NCI-H1694 treated with DMSO at 0.1 percent for 48 hours (cell line): ENCODE measurements at places on chromosomes 4 and X.

- DNase-seq = no peak
These were observed 9.4 kb upstream of the RHOH start for GRCh38 chr4:40187386-40187906.

- no peak for DNase-seq
These were observed 72.4 kb upstream of the KLHL13 start for GRCh38 chrX:118189000-118189399.

DNA sequence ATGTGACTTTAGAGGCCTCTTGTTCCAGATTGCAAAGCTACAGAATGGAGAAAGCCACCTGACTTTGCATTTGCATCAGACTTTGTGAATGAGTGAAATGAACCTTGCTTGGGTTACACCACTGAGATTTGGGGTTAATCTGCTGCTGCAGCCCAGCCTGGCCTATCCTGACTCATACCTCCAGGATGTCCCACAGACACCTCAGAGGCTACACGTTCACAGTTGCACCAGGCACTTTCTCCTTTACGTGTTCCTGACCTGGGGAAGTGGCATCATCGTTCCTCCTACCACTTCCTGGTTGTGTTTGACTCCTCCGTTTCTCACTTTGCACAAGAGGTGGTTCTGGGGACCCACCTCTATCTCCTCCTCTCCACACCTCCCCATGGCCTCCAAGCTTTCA lies 9.2 kb upstream of the SORCS2 start:
- no peak for DNase-seq

DNA sequence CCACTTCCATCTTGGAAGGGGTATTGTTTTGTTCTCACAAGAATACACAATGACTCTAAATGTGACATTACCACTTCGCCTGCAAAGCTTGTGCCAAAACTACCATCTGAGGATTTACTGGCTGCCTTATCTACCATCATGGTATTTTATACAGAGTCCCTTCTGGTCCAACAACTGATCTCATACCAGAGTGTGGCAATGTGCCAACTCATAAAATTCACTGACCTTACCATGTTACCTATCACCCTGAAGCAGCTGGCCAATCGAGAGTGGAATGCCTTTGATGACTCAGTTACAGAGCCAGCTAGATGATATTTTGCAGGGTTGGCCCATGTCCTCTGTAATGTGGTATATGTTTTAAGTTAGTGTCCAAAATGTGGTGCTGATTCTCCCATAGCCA lies 3.8 kb upstream of the SERPINA7 start:
- DNase-seq = no peak

GRCh38 chrX:13837290-13837745 lies 20.4 kb upstream of the GPM6B start:
- no peak for DNase-seq

- DNase-seq = no peak
These were observed 50.0 kb downstream of the GALNT7 start for GRCh38 chr4:173218411-173219125.

DNA sequence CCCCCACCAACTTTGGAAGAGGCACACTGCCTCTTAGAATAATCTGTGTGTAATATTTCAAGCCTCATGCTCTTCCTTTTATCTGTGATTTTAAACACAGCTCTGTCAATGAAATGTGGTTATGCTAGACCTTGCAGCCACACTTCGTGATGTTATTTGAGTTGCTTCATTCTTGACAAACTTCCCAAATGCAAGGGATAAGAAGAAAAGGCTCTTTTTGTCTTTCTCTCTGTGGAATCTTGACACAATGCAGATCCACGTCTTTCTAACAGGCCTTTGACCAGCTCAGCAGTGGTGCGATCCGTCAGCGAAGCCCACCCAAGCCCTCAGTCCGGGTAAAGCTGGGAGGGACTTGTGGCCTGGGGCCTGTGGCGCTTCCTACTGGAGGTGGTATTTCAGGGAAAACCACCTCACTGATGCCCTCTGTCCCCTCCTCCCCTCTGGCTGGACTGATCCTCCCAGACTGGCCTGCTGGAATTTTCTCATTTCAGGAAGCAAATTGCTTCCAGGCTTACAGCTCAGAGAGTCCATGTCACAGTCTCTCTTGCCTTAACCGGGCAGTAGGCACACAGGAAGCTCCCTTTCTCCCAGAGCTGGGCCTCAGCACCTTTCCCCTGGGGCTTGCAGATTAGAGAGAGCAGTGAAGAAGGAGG lies 19.5 kb upstream of the CCKAR start:
- DNase-seq = no peak

DNA sequence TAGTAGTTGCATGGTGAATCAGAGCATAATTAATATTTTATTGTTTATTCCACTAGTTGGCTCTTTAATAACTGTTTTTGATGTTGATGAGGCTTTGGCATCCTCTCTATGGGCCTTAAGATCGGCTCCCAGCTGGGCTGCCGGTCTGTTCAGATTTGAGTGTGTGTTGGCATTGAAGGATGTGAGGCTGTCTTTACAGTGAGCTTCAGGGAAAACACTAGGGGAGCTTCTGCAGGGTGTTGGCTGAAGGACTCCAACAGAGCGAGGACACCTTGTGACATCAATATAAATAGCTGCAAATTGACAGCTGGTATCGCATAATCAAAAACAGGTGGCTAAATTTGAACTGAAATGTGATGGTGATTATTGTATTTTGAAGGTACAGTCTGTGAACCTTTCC lies 322.0 kb downstream of the FSTL5 start:
- DNase-seq = no peak

DNA sequence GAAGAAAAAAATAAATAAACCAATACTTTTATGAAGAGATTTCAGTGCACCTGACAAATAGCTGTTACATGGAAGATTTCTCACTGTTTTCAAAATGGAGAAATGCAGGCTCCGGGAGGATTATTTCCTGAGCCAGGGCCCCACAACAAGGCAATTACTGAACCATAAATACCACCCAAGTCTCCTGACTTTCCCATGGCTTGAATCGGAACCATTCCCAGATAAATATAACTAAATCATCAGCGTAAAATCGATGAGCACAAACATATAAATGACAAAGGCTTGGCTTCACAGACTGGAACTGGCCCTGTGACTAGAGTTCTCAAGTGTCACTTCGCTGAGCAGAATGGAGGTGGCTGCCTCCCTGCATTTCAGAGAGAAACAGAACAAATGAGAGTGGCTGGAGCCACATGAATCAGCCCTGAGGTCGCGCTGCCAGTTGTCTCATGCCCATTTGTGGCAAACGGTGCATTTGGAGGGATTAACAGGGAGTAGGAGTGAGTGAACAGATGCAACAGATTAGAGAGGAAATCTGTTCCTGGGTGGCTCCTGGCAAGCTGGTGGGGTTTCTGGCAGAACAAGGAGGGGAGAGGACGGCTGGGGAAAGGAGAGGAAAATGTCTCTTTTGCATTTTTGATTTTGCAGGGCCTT lies 57.3 kb upstream of the STIM2 start:
- DNase-seq = peak; percentile 85

- no peak for DNase-seq
These were observed 43.5 kb upstream of the TMEM164 start for GRCh38 chrX:109959356-109959871.

- no peak for DNase-seq
These were observed 499.0 kb downstream of the PDGFC start for GRCh38 chr4:156472624-156473023.

DNA sequence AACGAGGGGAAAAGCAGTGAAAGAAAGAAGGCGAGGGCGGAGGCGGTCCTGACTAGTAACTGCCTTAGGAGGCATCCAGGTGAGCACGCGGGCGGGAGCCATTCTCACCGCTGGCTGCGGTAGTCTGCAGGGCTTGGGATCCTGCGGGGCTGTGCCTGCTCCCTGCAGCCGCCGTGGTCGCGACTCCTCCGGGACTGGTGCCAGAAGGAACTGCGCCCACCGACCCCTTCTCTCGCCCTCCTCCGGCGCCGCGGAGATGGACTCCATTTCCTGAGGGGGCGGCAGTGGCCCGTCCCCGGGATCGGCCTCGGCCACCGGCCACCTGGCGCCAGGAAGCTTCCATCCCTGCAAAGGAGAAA lies 543 bp downstream of the NFXL1 start:
- no peak for DNase-seq

GRCh38 chr4:123913598-123913997 lies 517.0 kb downstream of the SPRY1 start:
- no peak for DNase-seq

DNA sequence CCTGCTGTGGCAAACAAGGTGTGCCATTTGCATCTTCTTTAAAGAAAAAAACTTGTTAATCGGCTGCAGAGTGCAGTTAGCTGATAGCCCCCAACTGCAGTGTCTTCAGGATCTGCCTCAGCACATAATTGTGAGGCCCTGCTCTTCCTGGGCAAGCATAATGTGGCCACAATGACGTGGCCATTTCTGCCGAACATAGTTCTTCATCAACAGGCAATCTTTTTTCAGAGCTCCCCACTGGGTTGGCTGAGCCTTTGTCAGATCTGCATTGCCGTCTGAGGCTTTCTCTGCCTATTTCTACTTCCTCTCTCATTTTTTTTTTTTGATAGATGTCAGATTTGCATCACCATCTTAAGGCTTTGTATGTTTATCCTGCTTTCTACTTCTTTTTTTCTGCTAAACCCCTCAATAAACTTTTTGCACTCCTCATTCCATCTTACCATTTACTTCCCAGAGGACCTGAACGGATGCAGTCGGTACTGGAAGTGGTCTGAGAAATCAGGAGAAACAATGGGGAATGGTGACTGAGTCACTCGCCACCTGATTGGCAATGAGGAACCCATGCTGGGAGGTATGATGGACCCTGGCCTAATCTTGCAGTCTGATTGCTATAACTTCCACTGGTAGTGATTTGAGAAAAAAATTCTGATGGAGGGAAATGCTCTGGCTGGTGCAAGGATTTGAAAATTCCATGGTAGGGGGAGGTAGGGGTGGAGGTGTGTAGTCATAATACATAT lies 21.2 kb upstream of the TAB3 start:
- DNase-seq = no peak

DNA sequence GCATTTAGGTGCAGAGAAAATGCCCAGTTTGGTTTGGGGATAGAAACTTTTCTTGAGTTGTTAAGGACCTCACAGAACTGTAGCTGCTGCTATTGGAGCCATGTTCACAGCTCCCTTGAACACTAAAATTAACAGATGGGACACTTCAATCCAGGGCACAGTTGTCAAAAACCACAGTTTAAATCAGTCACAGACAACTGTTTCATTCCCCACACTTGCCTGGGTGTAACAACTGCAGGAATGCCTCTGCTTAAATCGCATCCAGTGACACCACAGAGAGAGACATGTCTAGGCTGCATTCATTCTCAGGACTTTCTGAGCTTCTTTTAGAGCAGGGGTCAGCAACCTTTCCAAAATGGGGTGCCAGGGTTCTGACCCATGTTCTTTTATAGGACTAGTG lies 12.7 kb upstream of the CAPN6 start:
- DNase-seq = no peak

GRCh38 chr4:126869967-126870366 lies 762.8 kb upstream of the INTU start:
- DNase-seq = no peak

GRCh38 chrX:136067966-136068365 lies 79.4 kb upstream of the FHL1 start:
- no peak for DNase-seq

- no peak for DNase-seq
These were observed 14.4 kb downstream of the SHROOM4 start for GRCh38 chrX:50799531-50799961.

DNA sequence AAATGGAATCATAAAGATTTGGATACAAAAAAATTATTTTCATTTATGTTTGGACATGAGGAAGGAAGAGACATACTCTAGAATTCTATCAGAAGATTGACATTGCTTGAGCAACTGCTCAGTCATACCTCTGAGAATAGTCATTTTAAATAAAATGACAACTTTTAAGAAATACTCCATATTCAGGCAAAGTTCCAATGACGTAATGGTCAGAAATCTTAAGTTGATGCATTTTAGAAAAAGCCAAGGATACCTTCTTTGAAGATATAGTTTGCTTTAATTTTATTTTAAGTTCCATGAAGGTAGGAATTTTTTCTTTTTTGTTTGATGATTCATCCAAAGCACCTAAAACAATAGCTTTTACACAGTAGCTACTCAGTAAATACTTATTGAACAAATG lies 110.3 kb upstream of the ATOH1 start:
- no peak for DNase-seq

DNA sequence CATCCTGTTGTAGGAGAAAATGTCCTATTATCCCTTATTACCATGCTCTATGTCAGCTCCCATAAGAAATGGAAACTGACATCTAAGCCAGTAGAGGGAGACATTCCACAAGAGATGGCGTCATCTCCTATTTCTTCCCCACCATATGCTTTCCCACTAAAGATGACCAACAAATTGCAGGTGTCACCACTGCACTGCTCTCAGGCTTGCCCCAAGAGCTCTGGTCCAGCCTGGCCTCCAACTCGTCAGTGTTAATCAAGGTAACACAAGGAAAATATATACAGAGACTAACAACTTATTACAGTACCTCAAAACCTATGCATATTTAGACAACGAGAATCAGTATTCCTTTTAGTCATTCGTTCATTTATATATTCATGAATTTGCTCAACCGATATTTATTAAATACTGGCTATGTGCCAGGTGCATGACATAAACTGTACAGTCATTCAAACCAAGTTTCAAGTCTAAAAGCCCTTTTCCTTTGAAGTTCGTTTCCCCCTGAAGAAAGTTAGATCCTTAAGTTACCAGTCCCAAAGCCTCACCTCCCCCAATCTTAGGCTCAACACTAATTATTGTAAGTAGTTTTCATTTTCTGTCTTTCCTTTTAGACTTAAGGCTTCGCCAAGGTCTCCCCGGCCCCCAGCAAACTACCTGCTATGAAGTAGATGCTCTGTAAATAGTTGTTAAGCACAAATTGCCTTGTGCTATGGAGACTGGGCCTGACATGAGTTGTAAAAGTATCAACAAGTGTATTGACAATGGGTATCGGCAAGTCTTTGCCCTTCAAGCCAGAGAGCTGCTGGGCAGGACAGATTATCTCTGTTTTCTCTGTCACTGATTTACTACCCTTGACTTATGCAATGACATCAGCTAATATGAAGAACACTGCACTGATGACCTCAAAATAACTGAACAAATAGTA lies 3.1 kb upstream of the FGB start:
- no peak for DNase-seq

- no peak for DNase-seq
These were observed 1.8 kb downstream of the PGAM4 start for GRCh38 chrX:77967631-77968030.

- no peak for DNase-seq
These were observed 116.1 kb upstream of the ARHGAP24 start for GRCh38 chr4:85358831-85359230.

- DNase-seq = no peak
These were observed 20.2 kb downstream of the TLR10 start for GRCh38 chr4:38762560-38762959.

- no peak for DNase-seq
These were observed 219.2 kb downstream of the RPA4 start for GRCh38 chrX:97102938-97103337.

GRCh38 chr4:72383439-72383838 lies 185.6 kb downstream of the ADAMTS3 start:
- DNase-seq = no peak

GRCh38 chr4:160038615-160039014 lies 935.7 kb downstream of the RAPGEF2 start:
- no peak for DNase-seq

GRCh38 chr4:174663216-174663615 lies 140.9 kb upstream of the HPGD start:
- no peak for DNase-seq
